Iris pigment epithelial cell (primary cell): ENCODE measurements at places on chromosomes 5 and 9.

DNA sequence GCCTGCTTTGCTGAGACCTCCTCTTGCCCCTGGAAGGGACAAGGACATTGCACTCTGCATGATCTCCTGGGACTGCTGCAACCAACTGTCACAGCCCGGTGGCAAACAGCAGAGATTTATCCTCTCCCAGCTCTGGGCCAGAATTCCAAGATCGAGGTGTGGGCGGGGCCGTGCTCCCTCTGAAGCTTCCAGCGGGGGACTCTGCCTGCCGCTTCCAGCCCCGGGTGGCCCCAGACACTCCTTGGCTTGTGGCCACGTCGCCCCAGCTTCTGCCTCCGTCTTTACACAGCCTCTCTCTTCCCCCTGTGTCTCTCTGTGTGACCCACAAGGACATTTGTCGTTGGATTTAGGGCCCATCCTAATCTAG is 67.1 kb downstream of the COL5A1 start:
- DNase-seq: no peak

- DNase-seq: no peak
Observed at GRCh38 chr9:121367306-121368137, 2.5 kb downstream of the STOM start.

GRCh38 chr5:7456206-7456605 is 60.3 kb downstream of the ADCY2 start:
- DNase-seq: no peak

GRCh38 chr5:134577796-134578577 is 52.5 kb downstream of the JADE2 start:
- peak; percentile 68 for DNase-seq

DNA sequence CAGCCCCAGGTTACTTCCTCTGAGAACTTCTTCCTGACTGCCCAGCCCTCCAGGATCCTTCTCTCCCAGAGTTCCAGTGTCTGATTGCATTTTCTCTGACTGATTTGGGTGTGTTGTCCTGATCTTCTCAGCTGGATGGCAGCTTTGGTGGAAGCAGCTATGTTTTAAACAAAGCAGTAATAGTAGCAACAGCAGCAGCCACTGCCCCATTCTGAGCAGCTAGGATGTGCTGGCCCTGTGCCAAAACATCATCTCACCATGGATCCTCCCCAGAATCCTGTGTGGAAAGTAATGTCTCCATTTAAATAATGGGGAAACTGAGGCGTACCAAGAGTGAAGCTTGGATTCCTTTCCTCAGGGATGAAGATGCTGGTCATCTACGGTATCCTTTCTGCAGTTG is 46.4 kb upstream of the PSD2 start:
- DNase-seq: no peak
